Fibroblast of skin of right quadriceps (primary cell): ENCODE measurements at places on chromosomes 1 and 21.
A peak's percentile ranks its signal among the peaks of the same experiment; 100 is the strongest.

- no peak for DNase-seq
These were observed 28.3 kb upstream of the NEK7 start for GRCh38 chr1:198128533-198128932.

- DNase-seq, result no peak
These were observed 96.0 kb downstream of the ESRRG start for GRCh38 chr1:216627252-216627651.

DNA sequence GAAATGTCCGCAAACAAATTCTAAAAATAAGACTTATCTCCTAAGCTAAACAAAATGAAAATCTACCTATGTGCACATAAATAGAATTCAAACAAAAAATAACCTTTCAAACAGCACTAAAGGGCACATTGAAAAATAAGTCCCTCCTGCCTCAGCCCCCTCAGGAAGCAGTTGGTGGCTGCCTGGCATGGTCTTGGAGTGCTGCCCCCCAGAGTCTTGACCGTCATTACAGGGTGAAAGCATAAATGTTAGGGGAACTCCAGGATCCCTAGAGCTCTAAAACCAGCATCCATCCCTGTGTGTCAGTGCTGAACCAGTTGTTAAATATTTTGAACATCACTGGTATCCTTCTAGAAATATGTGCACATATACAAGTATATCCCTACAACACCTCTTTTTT is 6.5 kb upstream of the NPL start:
- DNase-seq, result no peak

DNA sequence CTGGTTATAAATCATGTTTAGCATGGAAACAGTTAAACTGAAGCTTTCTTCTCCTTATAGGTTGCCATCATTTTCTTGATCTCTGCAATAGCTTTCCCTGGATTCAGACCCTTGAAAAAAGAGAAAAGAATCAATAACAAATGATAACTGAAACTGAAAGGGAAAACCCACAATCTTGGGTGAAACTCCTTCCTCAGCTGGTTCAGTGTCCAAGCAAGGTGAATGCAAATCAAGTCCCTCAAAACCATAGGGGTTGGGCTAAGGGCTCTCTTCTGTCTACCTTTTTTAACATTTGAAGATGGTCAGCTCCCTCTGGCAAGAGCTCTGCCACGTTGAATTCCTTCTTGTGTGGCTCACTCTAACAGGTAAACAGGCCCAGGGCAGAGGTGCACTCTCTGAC is 7.1 kb upstream of the ATP13A2 start:
- no peak for DNase-seq

DNA sequence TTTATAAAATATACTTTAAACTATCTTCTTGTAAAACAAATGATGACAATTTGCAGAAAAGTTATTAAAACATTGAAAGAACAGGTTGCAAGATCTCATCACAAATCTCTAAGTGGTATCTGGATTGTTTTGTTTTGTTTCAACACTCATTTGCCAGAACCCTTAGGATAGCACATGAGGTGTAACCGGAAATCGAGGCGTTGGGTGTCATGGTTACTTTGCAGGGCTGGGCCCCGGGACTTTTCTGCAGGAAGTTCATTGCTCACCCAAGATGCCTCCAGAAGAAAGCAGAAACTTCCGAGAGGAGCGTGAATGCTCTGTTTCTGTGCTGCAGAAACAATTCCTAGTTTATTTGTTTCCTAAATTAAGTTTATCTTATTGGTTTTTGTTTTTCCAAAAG is 2.5 kb downstream of the DISC1 start:
- DNase-seq, result no peak

- no peak for DNase-seq
These were observed 3.1 kb upstream of the FCGR2A start for GRCh38 chr1:161502181-161502580.

GRCh38 chr1:245419989-245420388 is 265.2 kb downstream of the KIF26B start:
- no peak for DNase-seq

GRCh38 chr1:44103270-44104131 is 15.1 kb upstream of the KLF17 start:
- no peak for DNase-seq

DNA sequence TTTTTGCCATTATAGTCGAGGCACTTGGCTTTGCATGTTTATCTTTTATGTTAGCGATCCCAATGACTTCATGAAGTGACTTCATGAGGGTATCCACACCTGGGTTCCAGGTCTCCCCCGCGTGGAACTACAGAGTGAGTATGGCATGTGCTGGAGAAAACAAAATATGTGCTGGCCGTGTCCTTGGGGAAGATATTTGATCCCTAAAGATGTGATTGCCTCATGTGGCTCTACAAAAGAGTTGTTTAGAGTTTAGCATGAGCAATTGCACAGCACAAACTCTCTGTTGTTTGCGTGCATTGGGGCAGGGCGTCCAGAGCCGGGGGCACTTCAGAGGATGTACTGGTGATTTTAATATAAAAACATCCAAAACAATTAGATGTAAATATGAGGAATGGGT is 4.8 kb downstream of the IL10RB start:
- no peak for DNase-seq

DNA sequence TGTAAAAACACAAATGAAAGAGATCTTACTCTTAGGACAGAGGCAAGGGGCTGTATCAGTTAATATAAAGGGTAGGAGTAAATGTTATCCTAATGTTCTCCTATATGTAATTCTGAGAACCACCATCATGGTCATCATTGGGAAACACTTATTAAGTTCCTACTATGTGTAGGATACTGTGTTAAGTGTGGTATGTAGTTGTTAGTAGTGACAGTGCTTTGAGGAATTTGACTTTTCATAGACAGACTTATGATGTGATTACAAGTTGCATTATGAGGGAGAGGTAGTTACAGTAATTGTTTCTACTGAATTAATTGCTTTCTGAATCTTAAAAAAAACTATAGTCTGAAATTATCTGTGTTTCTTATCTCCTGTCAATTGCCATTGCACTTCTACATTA is 51.8 kb upstream of the PGD start:
- no peak for DNase-seq

DNA sequence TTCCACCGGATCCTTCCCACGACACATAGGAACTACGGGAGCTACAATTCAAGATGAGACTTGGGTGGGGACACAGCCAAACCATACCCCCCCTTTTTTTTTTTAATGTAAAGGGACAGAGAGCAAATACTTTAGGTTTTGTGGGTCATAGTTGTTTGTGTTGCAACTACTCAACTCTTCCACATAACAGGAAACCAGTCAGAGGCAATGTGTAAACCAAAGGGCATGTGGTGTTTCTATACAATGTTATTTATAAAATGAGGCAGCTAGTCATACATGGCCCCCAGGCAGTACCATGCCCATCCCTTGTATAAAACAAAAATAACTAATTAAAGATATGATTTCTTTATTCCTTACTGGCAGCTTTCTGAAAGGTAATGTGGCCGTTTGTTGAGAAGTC is 845.4 kb upstream of the ADAMTS5 start:
- no peak for DNase-seq

GRCh38 chr1:178571807-178572206 is 58.9 kb downstream of the TEX35 start:
- no peak for DNase-seq

DNA sequence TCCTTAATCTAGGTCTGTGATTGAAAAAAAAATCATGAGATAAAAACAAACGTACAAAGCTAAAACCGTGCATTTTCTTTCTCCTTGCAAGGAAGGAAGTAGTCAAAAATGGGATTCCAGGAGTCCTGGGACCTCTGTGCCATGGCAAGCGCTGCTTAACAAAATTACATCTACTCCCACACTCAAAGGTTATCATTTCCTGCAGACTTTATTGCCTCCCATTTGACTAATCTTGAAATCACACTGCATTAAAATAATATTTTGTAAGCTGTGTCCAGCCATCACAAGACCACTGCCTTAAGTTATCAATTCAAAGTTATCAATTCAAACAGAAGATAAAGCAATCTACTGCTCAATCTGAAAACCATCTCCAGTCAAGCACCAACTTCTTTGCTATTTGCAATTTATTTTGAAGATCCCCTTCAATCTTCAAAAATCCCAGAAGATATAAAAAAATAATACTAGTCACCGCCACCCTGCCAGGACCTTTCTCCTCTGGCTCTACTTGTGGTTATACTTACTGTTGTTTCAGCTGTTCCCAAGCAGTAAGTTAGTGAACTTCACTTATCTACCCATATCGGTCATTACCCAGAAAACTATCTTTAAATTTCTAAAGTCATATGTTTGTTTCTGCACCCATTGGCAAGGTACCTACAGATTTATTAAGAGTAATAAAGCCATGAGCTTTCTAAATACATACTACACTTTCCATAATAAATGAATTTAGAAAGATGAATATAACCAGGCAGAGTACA is 38.1 kb upstream of the RAP1GAP start:
- no peak for DNase-seq

- DNase-seq, result no peak
These were observed 20.1 kb upstream of the ADAR start for GRCh38 chr1:154628121-154628405.

GRCh38 chr1:95321531-95321930 is 87.5 kb downstream of the RWDD3 start:
- no peak for DNase-seq

- DNase-seq, result no peak
These were observed 1.6 kb downstream of the UROD start for GRCh38 chr1:45013551-45014209.

- no peak for DNase-seq
These were observed 46.6 kb downstream of the WLS start for GRCh38 chr1:68185743-68186142.

DNA sequence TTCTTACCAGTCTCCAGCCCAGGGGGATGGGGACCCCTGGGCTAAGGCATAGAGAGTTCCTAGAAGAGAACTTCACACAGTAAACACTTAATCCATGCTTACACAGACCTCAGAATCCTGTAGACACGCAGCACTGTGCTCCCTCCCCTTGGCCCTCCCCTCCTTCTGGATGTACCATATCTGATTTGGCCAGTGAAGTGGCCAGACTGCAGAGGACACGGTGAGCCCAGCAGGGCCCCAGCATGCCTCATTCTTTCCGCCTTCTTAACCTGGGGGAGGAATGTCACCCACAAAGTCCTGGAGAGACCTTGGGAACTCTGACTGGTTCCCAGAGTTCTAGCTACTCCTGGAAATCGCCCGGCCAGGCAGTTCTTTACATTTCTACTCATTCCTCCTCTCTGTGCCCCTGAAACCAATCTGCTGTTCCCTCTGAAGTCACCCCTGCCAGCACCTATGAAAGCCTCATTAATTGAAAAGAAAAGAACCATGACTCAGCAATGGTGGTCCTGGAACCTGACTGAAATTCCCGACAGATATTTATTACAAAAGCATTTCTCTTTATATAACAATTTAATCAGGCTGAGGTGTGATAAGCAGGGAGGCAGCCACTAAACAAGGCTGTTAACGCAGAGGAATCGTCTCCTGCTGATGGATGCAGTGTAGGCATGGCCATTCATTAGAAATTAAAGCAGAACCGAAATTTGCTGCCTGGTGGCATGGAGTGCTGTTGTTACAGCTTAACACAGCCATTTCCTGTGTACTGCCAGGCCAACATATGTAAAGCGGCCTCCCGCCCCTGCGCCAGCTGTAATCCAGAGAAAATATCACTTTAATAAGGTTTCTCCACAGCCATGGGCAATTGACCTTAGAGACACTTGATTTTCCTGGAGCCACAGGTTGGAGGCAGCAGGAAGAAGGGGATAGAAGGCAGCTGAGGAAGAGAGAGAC is 74.6 kb upstream of the KCND3 start:
- no peak for DNase-seq

DNA sequence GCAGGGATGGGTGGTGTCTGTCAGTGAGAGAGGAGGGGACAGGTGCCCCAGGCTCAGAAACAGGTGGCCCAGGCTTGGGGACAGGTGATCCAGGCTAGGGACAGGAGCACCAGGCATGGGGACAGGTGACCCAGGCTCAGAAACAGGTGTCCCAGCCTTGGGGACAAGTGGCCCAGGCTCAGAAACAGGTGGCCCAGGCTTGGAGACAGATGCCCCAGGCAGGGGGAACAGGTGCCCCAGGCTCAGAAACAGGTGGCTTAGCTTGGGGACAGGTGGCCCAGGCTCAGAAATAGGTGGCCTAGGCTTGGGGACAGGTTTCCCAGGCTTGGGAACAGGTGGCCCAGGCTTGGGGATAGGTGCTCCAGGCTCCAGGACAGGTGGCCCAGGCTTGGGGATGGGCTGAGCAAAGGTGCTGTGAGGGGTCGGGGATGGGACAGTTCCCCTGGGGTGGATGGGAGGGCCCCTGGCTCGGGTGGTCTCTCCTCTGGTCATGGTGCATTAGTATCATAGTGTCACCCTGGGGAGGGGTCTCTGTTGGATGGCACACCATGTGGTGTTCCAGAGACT is 87.7 kb upstream of the C1orf174 start:
- no peak for DNase-seq

DNA sequence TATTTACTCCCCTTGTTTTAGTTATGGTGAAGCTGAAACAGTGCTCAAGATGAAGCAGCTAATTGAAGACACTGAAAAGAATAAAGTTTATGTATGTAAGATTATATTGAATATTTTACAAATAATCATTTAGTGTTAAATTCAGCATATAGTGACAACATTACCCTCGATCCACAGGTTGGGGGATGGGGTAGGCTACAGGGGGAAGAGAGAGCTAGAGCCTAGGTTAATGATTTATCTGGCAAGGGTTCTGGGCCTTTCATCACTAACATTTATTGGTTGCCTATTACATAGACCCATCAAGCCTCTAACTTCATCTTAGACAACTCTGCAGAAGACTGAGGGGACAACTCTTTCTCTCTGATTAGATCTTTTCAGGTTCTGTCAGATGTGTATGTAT is 21.3 kb downstream of the ZCCHC17 start:
- no peak for DNase-seq

GRCh38 chr1:68010090-68010489 is 40.3 kb downstream of the DIRAS3 start:
- peak; percentile 32 for DNase-seq

DNA sequence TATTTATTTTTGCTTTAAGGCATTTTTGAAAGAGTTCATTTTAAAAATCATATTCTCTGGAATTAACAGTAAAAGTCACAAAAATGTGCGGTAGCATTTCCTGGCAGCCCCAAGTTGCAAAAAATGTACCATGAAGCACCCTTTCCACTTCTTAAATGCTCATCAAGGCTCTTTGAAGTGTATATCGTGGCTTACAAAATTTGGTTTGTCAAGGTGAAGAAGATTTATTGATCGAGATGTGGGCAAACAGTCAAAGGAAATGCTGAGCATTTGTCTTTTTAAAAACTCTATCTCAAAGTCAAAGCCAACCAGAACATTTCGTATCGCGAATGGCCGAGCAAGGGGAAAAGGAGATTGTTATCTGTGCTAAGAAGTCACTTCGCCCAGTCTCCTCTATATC is 277.5 kb upstream of the KAZN start:
- DNase-seq, result no peak

DNA sequence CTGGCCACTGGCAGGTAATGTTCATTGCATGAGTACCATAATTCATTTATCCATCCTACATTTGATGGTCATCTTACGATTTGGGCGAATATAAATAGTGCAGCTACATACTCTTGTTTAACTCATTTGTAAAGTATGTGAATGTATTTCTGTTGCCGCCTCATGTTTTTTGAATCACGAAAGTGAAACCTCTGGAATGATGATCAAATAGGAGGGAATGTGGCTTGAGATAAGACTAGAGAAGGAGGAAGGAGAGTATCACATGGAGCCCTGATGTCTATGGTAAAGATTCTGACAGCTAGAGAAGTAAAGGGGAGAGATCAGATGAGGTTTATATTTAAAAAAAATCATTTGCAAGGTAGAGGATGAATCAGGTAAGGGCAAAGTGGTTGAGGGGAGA is 8.0 kb downstream of the MRPS14 start:
- peak; percentile 74 for DNase-seq

GRCh38 chr1:204074274-204075138 is 1.6 kb downstream of the SOX13 start:
- DNase-seq, result peak; percentile 51
